ENCODE measurements at places on chromosomes 2 and 18.
A peak's percentile ranks its signal among the peaks of the same experiment; 100 is the strongest.

GRCh38 chr2:168052773-168053172 is 194.6 kb downstream of the STK39 start:
- no peak overlapping the region for H3K4me3 ChIP-seq
- H3K36me3 ChIP-seq: no peaks in the 10 kb centered on the region
- H3K4me1 ChIP-seq: peaks cover 4% of the 10 kb centered on the region
- no peaks in the 10 kb centered on the region for H3K27me3 ChIP-seq

- H3K36me3 ChIP-seq: no peaks in the 10 kb centered on the region
- DNase-seq: no peak
- no peaks in the 10 kb centered on the region for H3K4me1 ChIP-seq
- H3K27me3 ChIP-seq: no peaks in the 10 kb centered on the region
- H3K4me3 ChIP-seq: no peak overlapping the region
These were observed 69.5 kb downstream of the COPS8 start for GRCh38 chr2:237154884-237155851.

DNA sequence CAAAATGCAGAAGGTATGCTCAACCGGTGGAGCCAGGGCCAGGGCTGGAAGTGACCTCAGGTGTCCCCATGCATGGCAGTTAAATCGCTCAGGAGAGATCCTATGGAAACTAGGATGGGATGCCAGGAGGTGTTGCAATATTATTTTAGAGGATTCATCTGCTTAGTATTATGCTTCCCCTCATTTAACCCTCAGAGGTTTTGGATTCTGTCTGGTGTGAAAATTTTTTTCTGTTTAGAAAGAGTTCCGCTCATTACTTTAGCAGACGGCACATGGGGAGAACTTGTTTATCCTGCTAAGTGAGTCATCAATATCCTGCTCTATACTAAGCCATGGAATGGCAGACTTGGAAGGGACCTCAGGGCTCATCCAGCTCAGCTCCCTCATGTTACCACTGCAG is 42.5 kb downstream of the TRIB2 start:
- H3K27ac ChIP-seq: no peak overlapping the region
- no peaks in the 10 kb centered on the region for H3K27me3 ChIP-seq

DNA sequence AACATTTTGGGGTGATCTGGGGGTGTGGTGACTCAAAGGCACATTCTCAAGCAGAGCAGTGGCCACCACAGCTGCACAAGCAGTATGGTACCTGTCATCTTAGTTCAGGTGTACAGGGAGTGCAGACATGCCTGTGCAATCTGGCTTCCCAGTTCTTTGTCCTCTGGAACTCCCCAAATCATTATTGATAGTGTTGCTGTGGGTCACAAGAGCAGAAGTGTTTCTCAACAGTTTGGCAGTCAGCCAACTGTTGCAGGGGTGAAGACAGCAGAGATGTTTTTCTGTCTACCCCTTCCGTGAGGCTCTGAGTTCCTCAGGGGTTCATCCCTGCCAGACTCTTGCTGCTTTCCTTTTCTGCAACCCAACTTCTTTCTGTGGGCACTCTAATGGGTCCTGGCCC is 206.5 kb upstream of the ZSWIM2 start:
- no peak for DNase-seq
- H3K36me3 ChIP-seq: no peaks in the 10 kb centered on the region
- H3K4me1 ChIP-seq: no peaks in the 10 kb centered on the region
- H3K4me3 ChIP-seq: no peak overlapping the region

DNA sequence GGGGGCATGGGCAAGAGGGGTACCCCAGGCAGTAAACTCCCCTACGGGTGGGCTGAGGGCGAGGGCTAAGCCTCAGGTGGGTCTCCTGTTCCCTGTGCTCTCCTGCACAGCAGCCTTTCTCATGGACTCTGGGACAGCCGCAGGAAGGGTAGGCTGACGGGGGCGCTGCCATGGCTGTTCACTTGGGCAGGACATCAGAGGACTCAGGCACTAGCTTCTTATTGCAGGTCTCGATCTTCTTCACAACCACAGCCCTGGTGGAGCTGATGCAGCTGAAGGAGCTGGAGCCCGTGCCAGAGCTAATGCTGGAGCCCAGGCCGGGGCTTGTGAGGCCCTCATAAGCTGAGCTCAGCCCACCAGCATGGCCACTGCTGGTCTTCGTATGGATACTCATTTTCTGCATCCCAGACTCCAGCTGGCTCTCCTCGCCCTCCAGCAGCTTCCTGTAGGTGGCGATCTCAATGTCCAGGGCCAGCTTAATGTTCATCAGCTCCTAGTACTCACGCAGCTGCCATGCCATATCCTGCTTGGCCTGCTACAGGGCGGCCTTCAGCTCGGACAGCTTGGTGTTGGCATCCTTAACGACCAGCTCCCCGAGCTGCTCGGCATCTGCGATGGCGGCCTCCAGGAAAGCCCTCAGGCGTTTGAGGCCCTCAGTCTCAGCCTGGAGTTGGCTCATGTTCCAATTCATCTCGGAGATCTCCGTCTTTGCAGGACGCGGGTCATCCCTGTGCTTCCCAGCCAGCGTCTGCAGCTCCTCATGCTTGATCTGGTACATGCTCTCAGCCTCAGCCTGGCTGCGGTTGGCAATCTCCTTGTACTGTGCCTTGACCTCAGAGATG is 359.8 kb upstream of the SETBP1 start:
- no peaks in the 10 kb centered on the region for H3K27me3 ChIP-seq
- H3K4me1 ChIP-seq: no peaks in the 10 kb centered on the region
- H3K27ac ChIP-seq: no peak overlapping the region

DNA sequence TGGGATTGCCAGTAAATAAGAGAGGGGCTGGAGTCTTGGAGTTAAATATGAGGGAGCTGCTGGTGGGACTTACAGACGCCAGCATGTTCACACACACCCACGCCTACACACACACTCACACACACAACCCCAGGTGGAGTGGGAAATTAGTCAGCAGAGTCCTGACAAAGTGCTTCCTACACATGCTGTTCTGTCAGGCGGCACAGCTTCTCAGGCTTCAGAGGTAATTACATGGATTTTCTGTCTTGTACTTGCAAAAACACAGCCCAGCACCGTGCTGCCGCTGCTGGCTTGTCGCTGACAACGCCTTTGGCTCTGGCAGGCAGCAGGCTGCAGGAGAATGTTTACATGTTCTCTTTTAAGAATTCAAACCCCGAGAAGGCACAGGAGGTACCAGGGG is 1186.3 kb upstream of the CELF4 start:
- no peak overlapping the region for H3K27ac ChIP-seq
- no peaks in the 10 kb centered on the region for H3K4me1 ChIP-seq
- H3K27me3 ChIP-seq: no peaks in the 10 kb centered on the region
- no peak for DNase-seq

DNA sequence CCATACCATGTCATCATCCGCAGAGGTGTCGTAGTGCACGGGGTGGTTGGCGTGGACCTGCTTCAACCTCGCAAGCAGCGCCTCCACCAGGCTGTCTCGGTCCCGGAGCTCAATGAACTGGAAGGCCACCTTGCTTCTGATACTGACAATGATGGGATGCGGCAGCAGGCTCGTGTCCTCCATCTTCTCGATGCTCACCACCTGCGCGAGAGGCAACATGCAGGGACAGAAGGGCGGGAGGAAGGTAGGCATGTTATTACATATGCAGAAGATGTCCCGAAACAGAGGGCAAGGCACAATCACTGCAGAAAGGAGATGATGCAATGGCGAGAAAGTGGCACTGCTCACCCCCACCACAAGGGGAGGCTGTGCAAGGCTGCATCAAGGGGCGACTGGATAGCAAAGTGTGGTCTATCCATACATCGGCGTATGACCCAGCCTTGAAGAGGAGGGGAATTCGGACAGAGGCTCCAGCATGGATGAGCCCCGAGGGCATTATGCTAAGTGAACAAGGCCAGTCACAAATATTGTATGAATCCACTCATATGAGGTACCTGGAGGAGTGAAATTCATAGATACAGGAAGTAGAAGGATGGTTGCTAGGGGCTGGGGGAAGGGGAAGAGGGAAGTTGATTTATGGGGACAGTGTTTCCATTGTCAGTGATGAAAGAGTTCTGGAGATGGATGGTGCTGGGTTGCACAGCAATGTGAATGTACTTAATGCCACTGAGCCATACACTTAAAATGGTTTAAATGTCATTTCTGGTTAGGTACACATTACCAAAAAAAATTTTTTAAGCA is 36.6 kb downstream of the RPL31 start:
- H3K27ac ChIP-seq: peak overlapping the region; percentile 32
- no peak overlapping the region for H3K4me3 ChIP-seq
- no peaks in the 10 kb centered on the region for H3K4me1 ChIP-seq
- H3K36me3 ChIP-seq: no peaks in the 10 kb centered on the region
- no peaks in the 10 kb centered on the region for H3K27me3 ChIP-seq
- peak; percentile 68 for DNase-seq

DNA sequence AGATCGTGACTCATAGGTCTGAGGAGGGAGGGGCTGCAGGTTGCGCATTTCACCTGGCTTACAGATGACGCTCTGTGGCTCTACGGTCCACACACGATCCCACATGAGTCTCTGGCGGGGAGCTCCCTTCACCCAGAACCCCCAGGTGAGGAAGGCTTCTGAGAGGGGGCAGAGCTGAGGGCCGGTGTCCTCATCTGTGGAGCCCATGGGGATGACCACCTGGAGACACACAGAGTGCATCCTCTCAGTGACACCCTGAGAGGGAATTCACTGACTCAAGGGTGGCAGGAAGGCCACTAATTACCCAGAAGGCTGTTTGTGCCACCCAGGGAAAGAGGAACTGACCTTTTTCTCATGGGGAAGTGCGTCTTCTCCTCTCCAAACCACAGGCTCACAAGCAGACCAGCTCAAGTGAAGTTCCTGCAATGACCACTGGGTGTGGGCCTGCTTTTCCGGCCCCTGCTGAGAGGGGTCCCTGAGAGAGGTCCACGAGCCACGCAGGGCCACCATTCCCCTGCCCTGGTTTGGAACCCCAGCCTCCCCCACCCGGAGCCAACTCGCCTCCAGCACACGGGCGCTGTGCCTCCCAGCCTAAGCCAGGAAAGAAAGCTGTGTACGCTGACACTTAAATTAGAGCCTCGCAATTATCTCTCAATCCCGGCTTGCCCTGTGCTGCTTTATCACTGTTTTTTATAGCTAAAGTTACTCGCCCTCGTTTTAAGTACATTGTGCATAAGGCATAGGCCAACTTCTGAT is 114.1 kb downstream of the BCL11A start:
- H3K4me1 ChIP-seq: peaks cover 4% of the 10 kb centered on the region
- H3K4me3 ChIP-seq: no peak overlapping the region
- DNase-seq: no peak
- H3K27ac ChIP-seq: no peak overlapping the region
- no peaks in the 10 kb centered on the region for H3K27me3 ChIP-seq

- H3K27ac ChIP-seq: no peak overlapping the region
- no peak for DNase-seq
- H3K4me1 ChIP-seq: no peaks in the 10 kb centered on the region
- H3K27me3 ChIP-seq: no peaks in the 10 kb centered on the region
These were observed 15.1 kb downstream of the ITM2C start for GRCh38 chr2:230879891-230880290.

GRCh38 chr2:134139611-134140010 is 114.3 kb upstream of the MGAT5 start:
- peaks cover 31% of the 10 kb centered on the region for H3K4me1 ChIP-seq
